Natural killer cell (primary cell): ENCODE measurements at places on chromosomes 6 and 20. TPM values are rescaled to one million over a fixed set of nuclear protein-coding genes. Genes with fewer than 3 reads are reported as not detected.

- no peak overlapping the region for H3K27ac ChIP-seq
- peaks cover 2% of the 10 kb centered on the region for H3K36me3 ChIP-seq
- H3K4me3 ChIP-seq, result no peak overlapping the region
- H3K4me1 ChIP-seq, result peaks cover 18% of the 10 kb centered on the region
- no peak for DNase-seq
Measured at GRCh38 chr6:73264446-73264845, 1.4 kb upstream of the KHDC1 start.

- H3K27me3 ChIP-seq, result no peaks in the 10 kb centered on the region
- no peak overlapping the region for H3K4me3 ChIP-seq
- no peak for DNase-seq
- no peaks in the 10 kb centered on the region for H3K36me3 ChIP-seq
- no peak overlapping the region for H3K27ac ChIP-seq
- no peaks in the 10 kb centered on the region for H3K4me1 ChIP-seq
Measured at GRCh38 chr6:17091122-17091521, 10.7 kb upstream of the STMND1 start.

SLC26A8 gene
- total RNA-seq, result not detected

GRCh38 chr6:12126051-12126450, 113.9 kb downstream of the HIVEP1 start:
- H3K4me1 ChIP-seq, result no peaks in the 10 kb centered on the region
- no peak overlapping the region for H3K27ac ChIP-seq
- DNase-seq, result no peak
- H3K4me3 ChIP-seq, result no peak overlapping the region

GRCh38 chr6:154617175-154617574, 106.7 kb upstream of the CNKSR3 start:
- DNase-seq, result no peak
- H3K27me3 ChIP-seq, result no peaks in the 10 kb centered on the region
- no peaks in the 10 kb centered on the region for H3K36me3 ChIP-seq
- H3K4me1 ChIP-seq, result no peaks in the 10 kb centered on the region
- no peak overlapping the region for H3K27ac ChIP-seq

GNAS-AS1 gene
- not detected for total RNA-seq

RAET1E gene
- total RNA-seq, result not detected

ULBP1 gene
- 0.18 TPM for total RNA-seq

DNA sequence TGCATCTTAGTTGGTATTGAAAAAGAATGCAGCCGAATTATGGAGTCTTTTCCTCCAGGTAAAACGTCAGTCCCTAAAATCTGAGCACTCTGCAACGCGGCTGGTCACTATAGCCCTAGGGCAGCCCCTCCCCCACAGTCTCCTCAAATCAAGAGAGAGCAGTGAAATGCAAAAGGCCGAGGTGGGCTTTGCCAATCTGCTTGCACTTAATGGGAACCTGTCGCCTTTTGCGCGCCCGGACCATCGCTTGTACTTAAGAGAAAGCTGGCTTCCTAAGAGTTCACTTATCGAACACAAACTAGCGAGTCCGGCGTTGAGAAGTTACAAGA, 447 bp downstream of the MCM3 start:
- H3K4me3 ChIP-seq, result peak overlapping the region; percentile 70
- peaks cover 11% of the 10 kb centered on the region for H3K4me1 ChIP-seq
- peak overlapping the region; percentile 29 for H3K27ac ChIP-seq
- no peaks in the 10 kb centered on the region for H3K27me3 ChIP-seq

CTCFL gene
- total RNA-seq, result not detected

KCNK15 gene
- not detected for total RNA-seq

- H3K4me3 ChIP-seq, result no peak overlapping the region
- peaks cover 40% of the 10 kb centered on the region for H3K4me1 ChIP-seq
- H3K27me3 ChIP-seq, result no peaks in the 10 kb centered on the region
- peaks cover 46% of the 10 kb centered on the region for H3K36me3 ChIP-seq
Measured at GRCh38 chr6:109478222-109478805, 4.7 kb downstream of the ZBTB24 start.
